SJSA1 (cell line): ENCODE measurements at places on chromosomes 3 and 15. TPM values are rescaled to one million over a fixed set of nuclear protein-coding genes. Genes with fewer than 3 reads are reported as not detected.

DNA sequence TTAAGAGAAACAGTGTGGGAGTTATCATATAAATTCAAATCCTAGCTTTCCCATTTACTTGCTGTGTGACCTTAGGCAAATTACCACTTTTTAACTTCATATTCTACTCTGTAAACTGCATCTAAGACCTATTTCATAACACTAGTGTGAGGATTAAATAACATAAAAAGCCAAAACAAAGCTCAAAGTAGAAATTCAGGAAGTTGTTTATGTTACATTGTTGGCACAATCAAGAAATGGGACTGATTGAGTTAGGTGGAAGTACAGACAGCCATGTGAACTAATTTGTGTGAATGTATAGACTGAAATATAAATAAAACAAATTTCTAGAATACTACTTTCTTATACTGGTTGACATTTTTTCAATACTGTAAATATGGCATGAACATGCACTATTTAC, 131.7 kb downstream of the STAG1 start:
- DNase-seq = no peak

DNA sequence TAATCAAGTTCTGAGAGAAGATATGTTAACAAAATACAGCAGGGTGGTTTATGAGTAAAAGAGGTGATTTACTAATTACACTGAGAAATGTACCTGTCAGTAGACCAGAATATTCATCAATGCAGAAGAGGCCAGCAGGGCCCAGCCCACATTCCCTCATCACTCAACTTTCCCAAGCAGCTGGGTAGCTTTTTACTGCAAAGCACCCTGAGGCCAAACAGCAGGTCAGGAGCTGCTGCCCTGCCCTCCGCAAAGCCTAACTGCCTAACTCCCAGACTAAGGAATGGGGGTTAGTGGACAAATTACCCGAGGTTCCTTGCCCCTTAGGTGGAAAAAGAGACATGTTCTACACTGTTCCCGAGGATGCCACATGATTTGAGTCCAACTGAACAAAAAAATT, 108.2 kb downstream of the TBL1XR1 start:
- no peak for DNase-seq

- DNase-seq = no peak
Measured at GRCh38 chr3:71728632-71729342, 3.6 kb upstream of the EIF4E3 start.

GRCh38 chr3:100748220-100748619, 38.9 kb downstream of the TFG start:
- no peak for DNase-seq

Gene SLC12A8
- 6.3 and 12.4 TPM in 2 replicates for total RNA-seq
